CD8-positive, alpha-beta T cell (primary cell): ENCODE measurements at places on chromosomes 3 and 15.

DNA sequence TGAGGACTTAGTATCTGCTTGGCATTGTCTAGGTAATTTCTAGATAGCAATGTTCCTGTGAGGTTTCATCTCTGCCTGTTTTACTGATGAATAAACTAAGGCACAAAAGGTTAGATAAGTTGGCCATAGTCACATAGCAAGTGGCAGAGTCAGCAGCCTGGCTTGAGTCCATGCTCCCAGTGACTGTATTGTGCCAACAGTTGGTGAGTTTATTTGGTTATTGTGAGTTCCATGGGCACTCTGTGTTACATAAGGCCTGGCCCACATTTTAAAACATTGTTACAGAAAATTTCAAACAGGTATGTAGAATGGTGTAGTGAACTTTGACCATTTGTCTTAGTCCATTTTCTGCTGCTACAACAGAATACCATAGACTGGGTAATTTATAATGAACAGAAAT lies 15.2 kb downstream of the MCM2 start:
- no peak for DNase-seq

DNA sequence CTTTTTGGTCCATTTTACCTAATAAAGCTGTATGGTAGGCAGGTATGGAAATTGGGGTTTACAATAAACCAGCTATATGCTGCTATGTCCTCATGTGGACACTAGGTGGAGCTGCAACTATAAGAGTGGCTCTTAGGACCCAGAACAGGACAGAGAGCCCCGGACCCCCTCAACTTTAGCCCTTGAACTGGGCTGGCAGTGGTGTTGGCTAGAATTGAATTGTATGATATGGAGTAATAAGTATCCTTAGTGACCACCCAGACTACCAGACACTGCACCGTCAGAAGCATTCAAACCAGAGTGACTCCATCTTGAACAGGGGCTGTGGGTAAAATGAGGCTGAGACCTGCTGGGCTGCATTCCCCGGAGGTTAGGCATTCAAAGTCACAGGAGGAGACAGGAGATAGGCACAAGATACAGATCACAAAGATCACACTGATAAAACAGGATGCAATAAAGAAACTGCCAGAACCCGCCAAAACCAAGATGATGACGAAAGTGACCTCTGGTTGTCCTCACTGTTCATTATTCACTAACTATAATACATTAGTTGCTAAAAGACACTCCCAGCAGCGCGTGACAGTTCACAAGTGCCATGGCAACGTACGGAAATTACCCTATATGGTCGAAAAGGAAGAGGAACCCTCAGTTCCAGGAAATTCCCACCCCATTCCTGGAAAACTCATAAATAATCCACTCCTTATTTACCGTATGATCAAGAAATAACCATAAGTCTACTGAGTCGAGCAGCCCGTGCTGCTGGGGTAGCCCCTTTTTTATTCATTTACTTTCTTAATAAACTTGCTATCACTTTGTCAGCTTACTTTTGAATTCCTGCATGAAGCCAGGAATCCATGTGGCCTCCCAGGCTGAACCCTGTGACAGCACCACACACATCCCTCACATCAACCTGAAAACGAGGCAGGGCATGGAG lies 68.7 kb upstream of the BLM start:
- DNase-seq, result no peak

DNA sequence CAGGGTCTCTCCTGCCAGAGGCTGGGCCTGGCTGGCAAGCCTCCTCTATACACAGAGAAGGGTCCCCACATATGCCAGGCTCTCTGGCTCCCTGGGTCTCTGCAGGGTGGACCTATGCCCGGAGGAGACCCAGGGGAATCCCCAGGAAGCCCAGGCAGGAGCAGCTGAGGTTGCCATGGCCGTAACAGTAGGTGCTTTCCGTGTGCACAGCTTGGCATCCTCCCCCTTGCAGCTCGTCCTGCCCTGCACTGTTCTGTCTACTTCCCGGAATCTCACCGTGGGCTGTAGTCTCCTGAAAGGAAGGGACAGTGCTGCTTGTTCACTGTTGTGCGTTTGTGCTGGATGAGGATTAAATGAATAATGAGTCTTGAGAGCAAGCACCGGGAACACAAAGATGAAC lies 47.8 kb downstream of the DAPK2 start:
- DNase-seq, result no peak

DNA sequence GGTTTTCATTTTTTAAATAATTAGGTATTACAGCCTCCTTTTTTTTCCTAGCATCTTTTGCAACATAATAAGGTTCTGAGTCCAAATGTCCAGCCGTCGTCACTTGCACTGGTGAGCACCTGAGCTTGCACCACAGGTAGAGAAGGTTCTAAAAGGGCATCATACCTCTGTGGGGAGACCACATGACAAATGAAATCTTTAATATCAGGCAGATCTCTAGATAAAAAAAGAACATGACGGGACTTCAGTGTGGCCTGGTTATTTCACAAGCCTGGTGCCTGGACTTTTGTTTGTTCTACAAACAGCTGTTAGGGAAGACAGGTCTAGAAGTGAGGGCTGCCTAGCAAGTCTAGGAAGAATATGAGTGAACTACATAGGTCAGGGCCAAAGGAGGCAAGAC lies 3.6 kb downstream of the ZBED2 start:
- DNase-seq, result no peak
